Hematopoietic multipotent progenitor cell treated with erythropoietin and hydrocortisone succinate and interleukin-3 and kit ligand, for 17 days (in vitro differentiated cells): ENCODE measurements at places on chromosomes 12 and 14.

GRCh38 chr12:49635036-49635435 lies 11.7 kb downstream of the PRPF40B start:
- DNase-seq = no peak

DNA sequence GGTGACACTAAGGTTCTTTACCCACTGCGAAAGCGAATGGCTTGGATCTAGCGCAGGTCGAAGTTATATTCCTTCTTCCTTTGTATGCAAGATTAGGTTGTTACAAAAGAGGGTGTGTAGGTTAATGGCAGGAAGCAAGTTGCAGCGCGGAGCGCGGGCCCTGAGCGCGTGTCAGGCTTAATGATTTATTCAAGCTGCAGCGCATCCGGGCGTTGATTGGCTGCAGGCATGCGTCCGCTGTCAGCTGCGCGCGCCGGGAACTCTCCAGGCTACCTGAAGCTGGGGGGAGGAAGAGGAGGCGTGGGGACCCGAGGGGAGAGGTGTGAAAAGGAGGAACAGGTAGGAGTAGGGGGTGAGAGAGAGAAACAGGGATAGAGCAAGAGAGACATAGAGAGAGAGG lies 7.4 kb downstream of the ASCL1 start:
- DNase-seq = no peak

- DNase-seq = no peak
These were observed 476.3 kb upstream of the STXBP6 start for GRCh38 chr14:25526290-25526689.

- no peak for DNase-seq
These were observed 151.8 kb upstream of the HMGA2 start for GRCh38 chr12:65672441-65672840.

DNA sequence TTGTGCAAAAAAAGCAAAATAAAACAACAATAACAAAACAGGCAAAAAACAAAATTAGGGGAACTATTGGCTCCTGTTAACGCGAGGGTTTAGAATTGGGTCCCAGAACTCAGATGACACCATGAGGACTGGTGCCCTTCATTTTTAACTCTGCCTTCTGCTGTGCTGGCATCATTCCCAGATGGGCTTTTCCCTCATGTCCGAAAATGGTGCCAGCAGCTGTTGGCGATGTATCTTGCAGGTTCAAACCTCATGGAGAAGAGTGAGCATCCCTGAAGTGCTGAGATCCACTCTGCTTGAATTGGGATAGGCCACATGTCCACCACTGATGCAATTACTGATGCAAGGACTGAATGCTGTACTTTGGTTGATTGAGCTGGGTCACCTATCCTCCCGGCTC lies 61.1 kb downstream of the MYRFL start:
- no peak for DNase-seq

GRCh38 chr12:42086031-42086430 lies 58.6 kb downstream of the GXYLT1 start:
- peak; percentile 54 for DNase-seq
